ENCODE measurements at places on chromosomes 6 and 20.

DNA sequence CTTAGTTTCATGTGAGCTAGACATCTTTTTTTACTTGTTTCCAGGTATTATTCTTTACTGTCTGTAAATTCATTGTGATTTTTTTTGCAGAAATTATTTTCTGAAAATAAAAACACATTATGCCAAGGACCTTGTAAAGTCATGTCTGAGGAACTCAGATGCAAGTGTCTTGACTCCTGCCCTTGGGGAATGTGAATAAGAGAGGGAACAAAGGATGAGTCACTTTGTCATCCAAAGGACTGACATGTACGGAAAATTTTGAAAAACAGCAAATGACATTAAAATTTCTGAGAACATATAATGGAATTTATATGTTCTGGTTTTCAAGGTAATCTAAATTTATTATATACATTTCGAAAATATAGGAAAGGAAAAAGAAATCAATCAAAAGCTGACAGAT lies 660.4 kb downstream of the CD109 start:
- no peak for DNase-seq

DNA sequence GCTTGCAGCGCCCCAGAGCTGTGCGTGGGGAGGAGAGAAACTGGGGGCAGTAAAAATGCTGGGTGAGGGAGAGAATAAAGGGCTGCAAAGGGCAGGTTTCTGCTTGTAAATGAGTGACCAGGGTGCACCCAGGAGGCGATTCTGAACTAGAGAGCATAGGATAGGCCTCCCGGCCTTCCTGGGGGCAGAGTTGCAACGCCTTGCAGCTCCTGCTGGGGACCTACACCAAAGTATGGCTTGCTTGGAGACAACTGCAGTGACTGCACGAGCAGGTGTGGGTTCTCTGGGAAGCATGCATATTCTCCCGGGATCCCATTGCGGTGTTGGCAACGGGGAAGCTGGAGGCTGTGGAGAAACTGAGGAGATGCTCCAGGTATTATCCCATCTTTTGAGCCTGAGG lies 111.6 kb upstream of the SPACA1 start:
- DNase-seq, result no peak

DNA sequence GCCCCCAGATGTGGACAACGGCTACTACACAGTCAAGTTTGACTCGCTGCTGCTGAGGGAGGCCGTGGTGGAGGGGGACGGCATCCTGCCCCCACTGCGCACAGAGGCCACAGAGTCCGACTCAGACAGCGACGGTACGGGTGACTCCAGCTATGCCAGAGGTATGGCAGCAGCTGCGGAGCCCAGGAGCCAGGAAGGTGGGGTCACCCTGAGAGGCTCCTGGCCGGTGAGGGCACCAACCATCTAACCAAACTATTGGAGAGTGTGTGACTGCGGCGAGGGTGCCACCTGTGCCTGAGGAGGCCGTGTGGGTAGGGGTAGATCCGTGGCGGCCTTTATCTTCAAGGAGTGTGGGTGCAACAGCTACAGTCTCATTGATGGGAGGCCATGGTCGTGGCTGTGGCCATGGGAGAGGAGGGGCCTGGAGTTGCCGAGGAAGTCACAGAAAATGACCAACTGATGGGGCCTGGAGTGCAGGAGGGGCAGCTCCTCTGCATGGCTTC lies 2.8 kb upstream of the LIME1 start:
- DNase-seq, result no peak

GRCh38 chr6:40896696-40897095 lies 142.3 kb downstream of the UNC5CL start:
- no peak for DNase-seq

GRCh38 chr6:37572334-37572733 lies 72.6 kb upstream of the CCDC167 start:
- no peak for DNase-seq

GRCh38 chr20:28562510-28562898 lies 2695.0 kb upstream of the DEFB115 start:
- no peak for DNase-seq

GRCh38 chr6:166586424-166587156 lies at the start of gene RAMACL:
RAMACL (minus strand) TSS chr6:166586678; CDS start chr6:166586477, 201 bp downstream.
- DNase-seq, result peak; percentile 78

GRCh38 chr20:25145131-25145530 lies 50.4 kb upstream of the ENTPD6 start:
- no peak for DNase-seq

DNA sequence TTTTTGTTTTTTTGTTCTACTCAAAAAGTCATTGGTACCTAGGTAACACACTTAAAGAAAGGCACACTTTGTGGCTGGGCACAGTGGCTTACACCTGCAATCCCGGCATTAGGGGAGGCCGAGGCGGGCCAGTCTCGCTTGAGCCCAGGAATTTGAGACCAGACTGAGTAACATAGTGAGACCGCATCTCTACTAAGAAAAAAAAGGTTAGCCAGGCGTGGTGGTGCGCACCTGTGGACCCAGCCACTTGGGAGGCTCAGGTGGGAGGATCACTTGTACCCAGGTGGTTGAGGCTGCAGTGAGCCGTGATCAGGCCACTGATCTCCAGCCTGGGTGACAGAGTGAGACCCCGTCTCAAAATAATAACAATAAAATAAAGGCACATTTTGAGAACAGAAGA lies 67.4 kb upstream of the BHLHE23 start:
- DNase-seq, result no peak
